ENCODE measurements at places on chromosomes 11 and 22. TPM values are rescaled to one million over a fixed set of nuclear protein-coding genes. Genes with fewer than 3 reads are reported as not detected.
A peak's percentile ranks its signal among the peaks of the same experiment; 100 is the strongest.

The BLID gene
- total RNA-seq = not detected

The BIK gene
- 2.5 TPM for total RNA-seq

The OR52I2 gene
- total RNA-seq = not detected

The SLC25A17 gene
- total RNA-seq = 28.0 TPM

The ALDH3B1 gene
- 0.11 TPM for total RNA-seq

GRCh38 chr22:33841281-33842005 lies 78.8 kb downstream of the LARGE1 start:
- no peak for DNase-seq

DNA sequence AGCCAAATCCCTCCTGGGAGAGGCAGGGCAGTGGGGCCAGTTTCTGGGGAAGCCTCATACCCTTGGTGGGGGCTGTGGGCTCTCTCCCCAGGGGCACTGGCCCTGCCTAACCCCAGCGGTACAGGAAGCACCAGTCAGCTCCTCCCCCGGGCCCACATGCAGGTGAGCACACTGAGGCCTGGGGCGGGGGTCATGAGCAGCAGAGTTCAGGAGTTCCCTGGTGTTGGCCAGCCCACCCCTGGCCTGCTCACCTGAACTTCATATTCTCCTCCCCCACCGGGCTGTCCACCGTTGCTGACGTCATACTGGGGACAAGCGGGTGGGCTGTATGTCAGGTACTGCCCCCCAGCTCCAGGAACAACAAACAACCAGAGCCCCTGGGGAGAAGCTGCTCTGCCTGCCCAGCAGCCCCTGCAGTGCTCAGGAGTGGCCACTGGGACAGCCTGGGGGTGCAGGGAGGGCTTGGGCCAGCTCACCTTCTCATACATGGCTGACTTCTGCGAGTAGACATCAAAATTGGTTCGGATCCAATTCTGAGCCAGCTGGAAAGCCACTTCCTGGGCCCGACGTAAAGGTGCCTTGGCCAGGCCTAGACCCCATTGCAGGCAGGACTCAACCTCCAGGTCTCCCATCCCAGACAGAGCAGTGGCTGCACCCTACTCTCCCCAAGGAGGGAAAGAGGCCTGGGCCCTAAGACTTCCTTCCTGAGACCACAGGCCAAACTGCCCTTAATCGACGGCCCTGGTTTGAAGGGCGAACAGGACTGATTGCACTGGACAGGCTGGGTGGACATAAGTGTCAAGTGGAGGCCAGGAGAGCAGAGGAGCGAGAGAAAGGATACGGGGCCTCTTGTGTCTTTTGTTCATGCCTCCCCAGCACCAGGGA lies 20.8 kb downstream of the TREH start:
- DNase-seq = peak; percentile 13

- DNase-seq = no peak
Measured at GRCh38 chr22:47533961-47534803, 771.7 kb downstream of the TBC1D22A start.

- DNase-seq = no peak
Measured at GRCh38 chr22:31263896-31264640, 28.2 kb downstream of the PIK3IP1 start.

DNA sequence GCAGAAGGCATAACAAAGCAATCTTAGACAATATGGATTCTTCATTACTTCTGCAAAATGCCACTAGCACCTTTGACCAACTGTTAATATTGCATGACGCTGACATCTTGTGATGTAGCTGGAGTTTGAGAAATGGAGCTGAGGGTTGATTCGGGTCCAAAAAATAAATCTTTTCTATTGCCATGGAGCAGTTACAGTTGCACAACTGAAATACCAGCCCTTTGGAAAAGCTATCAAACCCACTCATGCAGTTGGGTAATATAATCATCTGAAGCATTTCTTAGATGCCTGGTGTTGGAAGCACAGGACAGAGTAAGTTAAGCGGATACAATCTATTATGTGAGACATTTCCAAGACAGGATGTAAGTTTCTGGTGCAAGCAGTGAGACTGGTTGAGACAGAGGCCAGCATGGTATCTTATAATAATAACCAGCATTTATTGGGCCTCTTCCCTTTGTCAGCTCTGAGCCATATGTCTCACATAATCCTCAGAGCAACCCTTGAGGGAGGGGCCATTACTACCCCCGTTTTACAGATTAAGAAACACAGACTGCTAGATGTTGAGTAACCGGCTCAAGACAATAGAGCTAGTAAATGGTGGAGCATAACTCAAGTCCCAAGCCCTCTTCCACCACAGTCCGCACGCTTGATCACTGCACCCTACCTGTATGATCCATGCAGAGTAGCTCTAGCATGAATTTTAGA lies 74.9 kb upstream of the CAPRIN1 start:
- DNase-seq = no peak

GRCh38 chr11:2997406-2997805 lies 5.3 kb upstream of the NAP1L4 start:
- DNase-seq = no peak

DNA sequence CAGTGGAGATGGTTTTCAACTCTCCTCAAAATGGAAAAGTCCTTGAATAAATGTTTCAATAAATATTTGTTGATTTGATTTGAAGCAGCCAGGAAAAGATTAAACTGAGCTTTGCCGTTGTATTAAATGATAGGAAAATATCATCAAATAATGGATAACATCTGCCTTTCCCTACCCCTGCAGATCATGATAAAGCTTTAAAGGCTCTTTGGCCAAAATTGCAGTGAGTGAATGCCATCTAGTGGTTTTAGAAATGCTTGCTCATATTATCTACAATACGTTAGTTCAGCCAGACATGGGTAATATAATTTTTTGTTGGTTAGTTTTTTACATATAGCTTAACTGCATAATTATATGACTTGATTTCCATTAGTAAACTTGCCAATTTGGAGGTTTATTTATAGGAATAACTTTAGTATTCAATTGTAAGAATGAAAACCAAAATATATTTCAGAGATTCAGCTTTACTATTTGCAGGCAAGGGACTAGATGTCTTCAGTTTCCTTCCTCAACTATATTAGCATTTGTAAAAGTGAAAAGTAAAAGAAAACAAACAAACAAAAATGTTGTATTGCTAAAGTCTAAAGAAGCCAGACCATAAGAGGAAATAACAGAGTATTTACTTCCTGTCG lies 159.2 kb downstream of the MSANTD4 start:
- no peak for DNase-seq

- DNase-seq = no peak
Measured at GRCh38 chr11:12123799-12124198, 13.4 kb downstream of the MICAL2 start.

- no peak for DNase-seq
Measured at GRCh38 chr22:33044112-33044511, 14.1 kb downstream of the SYN3 start.

GRCh38 chr11:112050721-112051120 lies 23.1 kb downstream of the PIH1D2 start:
- DNase-seq = no peak

DNA sequence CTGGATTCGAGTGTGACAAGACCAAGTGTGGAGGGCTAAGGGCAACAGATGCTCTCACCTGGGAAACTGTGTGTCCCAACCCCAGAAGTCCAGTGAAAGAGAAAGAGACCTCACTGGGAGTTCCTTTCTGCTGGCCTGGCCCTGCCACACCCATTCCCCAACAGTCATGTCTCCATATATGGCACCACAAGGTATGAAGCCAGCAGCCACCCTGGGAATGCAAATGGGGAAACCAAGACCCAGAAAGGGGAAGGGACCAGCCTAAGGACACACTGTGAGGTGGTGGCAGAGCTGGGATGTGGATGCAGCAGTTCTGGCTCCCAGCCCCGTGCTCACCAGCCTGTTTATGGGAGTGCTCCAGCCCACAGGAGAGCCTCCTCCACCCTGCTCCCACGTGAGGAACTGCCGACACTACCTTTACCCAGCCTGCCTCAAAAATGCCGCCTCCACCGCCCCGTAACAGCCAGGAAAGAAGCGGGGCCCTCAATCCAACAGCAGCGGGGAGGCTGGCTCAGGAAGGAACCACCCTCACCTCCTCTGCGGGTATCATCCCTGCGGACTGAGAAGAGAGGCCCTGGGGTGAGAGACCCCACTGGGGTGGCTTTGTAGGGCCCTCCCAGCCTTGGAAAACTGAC lies 12.6 kb downstream of the LMO1 start:
- no peak for DNase-seq

- DNase-seq = no peak
Measured at GRCh38 chr11:105856954-105857353, 165.1 kb downstream of the MSANTD4 start.

GRCh38 chr22:41929418-41929810 lies 2.8 kb upstream of the TNFRSF13C start:
- DNase-seq = no peak
